Bone marrow (tissue), 2 donors: ENCODE measurements at places on chromosomes 7 and 10.

DNA sequence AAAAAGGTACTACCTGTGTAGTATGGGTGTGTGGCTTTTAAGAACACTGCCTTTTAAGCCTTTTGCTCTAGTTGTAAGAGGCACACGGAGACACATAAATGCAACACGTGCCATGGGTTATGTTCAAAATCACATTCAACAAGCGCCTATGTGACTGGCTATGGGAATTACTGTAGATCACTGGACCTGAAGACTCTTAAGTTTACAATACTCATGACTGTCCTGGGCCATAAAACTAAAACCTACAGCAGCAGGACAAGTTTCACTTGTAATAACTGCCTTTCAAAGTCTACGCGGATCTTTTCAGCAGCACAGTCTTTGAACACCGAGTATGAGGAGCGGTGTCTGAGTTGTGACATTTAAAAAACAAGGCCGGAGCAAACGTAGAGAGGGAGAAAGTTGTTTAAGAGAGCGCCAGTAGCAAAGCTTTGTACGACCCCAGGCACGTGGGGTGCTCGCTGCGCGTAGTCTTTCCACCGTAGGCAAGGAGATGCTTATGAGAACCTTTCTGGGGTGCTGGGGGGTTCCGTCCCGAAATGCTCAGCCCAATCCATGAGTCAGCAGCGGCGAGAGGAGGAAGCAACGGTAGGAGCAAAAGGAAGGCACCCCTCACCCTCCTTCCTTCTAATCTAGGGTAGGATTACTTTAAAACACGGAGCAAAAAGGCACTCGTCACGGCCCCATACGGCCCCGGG, 662 bp downstream of the DNAJC2 start:
- DNase-seq: peak; percentile 60

GRCh38 chr10:133165556-133166503, 5.8 kb downstream of the KNDC1 start:
- DNase-seq: no peak

GRCh38 chr10:3424111-3424851, 251.7 kb upstream of the PITRM1 start:
- DNase-seq: no peak

GRCh38 chr7:66380272-66380888, 175.2 kb downstream of the TPST1 start:
- no peak for DNase-seq

DNA sequence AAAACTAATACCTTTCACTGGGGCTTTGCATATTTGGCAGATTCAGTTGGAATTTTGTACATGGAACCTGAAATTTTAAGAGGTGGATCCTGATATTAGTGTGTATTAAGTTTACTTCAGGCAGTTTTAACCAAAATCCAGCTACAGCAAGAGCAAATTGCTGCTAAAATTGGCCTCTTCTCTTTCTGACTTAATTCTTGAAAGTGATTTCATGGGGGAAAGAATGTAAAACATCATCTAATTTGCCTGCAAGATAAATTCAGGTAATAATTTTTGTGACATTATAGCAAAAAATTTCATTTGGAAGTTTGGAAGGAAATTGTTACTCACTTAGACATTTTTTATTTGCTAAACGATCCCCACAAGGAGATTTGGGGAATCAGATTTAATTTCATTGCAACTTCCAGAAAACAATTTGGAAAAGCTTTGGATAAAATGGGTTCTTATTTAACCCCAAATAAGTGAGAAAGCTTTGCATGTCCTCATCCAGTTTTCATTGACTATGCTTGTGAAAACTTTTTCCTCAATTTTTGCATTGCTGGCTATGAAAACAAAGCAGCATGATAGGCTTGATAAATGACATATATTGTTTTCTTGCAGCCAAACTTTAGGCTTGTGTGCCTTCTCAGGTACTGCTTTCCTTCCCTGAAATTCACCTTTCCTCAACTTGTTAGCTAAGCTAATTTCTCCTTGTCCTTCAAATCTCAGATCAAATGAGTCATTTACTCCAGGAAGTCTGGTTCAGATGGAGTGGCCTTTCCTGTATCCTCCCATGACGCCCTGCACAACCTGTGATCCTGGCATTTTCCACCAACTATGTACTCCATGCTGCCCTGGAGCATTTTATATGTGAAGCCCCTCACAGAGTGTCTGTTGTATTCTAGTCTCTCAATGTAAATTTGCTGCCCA, 27.4 kb upstream of the ZNF438 start:
- DNase-seq: no peak

- DNase-seq: no peak
Observed at GRCh38 chr10:69287181-69287580, 8.9 kb downstream of the HK1 start.

DNA sequence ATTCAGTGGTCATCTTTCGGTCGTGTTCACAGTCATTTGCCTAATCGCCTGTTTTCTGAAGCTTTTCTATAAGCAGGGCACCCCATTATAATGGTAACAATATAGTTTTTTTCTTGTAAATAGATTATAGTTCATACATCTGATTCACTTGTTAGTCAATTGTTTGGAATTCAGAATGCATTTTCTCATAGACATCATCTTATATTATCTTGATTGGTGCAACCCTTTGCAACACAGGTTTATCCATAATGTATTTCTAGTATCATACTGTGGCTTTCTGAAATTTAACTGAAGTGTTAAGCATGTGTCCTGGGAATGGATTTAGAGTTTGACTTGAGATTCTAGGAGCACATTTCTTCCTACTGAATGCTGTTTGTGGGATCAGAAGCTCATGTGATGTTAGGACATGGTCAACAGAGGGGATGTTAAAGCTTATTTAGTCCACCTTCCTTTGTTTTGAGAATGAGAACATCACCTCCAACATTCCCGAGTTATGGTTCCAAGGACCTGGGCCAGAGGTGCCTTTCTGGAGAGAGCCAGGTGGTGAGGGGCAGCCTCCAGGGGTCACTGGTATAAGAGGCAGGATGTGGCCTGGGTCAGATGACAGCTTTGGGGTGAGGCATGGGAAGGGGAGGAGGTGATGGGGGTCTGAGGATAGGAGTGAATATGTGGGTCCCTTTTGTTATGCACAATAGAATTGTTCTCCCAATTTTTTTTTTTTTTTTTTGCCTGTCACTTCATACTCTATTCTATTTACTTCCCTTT, 415.6 kb downstream of the EXOC4 start:
- DNase-seq: no peak

DNA sequence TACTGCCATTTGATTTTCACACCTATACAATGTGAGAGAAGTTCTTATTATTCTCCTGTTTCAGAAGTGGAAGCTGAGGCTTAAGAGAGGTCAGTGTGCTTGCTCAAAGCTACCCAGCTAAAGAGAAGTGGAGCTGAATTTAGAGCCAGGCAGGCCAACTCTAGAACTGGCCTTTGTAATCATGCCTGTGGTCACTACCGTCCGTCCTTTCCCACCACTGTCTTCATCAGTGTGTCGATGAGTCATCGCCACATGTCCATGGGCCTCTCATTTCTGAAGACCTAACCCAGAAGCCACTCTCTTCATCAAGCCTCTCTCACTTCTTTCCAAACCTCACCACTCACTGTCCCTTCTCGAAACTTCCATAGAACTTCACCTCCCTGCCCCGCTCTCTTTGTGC, 237.8 kb downstream of the KIAA1217 start:
- DNase-seq: no peak

DNA sequence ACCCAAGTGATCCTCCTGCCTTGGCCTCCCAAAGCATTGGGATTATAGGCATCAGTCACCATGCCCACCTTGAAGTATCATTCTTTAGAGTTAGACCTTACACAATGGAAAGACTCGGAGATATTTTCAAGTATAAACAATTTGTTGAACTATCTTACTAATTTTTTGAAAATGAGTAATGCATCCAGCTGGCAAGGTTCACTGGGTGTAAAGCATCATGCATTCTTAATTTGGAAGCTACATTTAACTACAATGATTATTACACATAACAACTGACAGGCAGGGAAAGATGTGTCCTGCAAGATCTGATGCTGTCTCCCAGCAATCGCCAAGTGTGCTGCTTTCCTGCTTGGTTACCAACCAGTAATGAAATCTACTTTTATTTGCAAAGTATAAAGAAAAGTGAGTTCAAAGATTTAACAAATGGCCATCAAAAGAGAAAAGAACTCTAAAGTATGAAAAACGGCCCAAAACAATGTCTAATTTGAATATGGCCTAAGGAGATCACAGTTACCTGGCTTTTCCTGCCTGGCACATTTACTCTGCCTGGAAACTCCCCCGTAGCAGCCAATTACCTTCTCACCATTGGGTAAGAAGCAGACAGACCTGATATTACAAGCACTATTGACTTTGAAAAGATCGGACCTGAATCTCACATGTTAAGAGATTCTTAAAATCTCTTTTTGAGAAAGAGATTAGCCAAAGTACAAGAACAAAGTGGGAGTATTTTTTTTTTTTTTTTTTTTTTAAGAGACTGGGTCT, 59.3 kb upstream of the NMT2 start:
- no peak for DNase-seq

GRCh38 chr10:131778385-131778784, 122.4 kb upstream of the PPP2R2D start:
- DNase-seq: no peak
